ENCODE measurements at places on chromosomes 2 and 18. TPM values are rescaled to one million over a fixed set of nuclear protein-coding genes. Genes with fewer than 3 reads are reported as not detected.

DNA sequence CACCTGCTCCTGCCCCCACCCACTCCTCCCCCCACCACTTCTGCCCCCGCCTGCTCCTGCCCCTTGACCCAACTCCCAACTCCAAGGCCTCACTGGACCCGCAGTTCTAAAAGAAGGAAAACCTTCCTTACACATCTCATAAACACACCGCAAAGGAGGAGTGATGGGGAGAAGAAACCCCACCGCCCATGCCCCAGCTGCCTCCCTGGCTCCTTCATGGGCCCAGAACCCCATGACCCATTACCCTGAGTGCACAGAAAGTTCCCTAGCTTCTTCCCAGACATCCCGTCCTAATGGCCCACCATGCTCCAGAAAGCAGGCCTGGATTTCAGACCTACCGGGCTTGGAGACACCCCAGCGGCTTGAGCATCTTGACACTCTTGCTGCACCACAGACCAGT, 17.8 kb upstream of the CNDP2 start:
- H3K4me1 ChIP-seq = no peaks in the 10 kb centered on the region
- DNase-seq = no peak
- H3K36me3 ChIP-seq = no peaks in the 10 kb centered on the region
- peaks cover 3% of the 10 kb centered on the region for H3K27me3 ChIP-seq

DNA sequence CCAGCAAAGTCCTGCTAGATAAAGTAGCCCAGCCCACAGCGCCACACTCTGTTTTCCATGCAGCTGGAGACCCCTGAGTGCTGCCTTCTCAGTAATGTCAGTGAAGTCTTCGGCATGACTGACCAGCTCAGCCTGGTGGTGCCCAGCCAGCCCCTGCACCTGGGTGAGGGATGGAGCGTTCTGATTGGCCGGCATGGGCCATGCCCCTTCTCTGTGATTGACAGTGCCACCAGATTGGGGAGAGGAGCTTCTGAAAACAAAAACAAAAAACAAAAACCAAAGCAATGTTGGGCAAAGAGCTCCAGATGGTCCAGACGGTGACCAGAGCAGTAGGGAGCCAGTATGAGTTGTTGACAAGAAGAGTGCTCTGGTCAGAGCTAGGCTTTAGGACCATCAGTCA, 122.6 kb downstream of the DYSF start:
- no peaks in the 10 kb centered on the region for H3K4me1 ChIP-seq
- no peak overlapping the region for H3K27ac ChIP-seq
- no peak for DNase-seq
- H3K36me3 ChIP-seq = no peaks in the 10 kb centered on the region
- H3K27me3 ChIP-seq = no peaks in the 10 kb centered on the region

DNA sequence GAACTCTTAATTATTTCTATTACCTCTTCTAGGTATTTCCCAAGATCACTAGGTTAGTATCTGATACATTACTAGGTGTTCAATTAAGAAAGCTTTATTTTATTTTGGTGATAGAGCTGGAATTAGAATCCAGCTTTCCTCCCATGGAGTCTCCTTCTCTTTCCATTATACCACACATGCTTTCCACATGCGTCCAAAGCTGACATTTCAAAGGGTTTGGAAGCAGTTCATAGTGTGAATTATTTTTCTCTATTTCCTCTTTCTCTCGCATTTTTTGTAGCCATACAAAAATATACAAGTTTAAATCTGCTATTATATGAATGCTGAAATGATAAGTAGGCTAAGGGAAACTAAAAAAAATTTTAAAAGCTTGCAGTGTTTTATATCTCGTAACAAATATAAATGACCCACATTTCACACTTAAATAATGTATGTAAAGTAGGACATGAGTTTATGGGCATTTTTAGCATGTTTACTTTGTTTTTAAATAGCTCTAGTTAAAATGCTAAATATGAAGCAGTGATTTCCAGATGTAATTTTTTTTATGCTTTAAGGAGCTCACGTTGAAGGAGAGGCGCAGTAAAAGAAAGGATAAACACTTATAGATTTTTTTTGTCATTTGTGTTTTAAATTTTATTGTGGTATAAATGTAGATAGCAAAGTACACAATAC, 20.1 kb downstream of the ZC3H6 start:
- H3K27ac ChIP-seq = no peak overlapping the region
- no peak for DNase-seq
- H3K4me3 ChIP-seq = no peak overlapping the region
- H3K27me3 ChIP-seq = no peaks in the 10 kb centered on the region

DNA sequence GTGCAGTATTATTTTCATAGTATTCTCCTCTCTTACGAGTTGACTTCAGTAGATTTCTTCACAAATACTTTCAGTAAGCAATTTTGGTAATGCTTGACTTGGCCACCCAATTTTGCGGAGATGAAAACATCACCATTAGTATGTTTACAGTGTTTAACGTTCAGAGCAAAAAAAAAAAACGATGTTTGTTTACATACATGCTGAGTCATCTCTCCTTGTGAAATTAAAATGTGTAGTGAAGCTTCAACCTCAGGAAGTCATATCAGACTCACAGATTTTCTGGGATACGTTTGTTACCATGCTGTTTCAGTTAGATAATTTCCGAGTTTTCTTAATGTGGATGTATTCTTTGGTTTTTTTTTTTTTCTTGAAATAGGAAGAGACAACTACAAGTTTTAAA, 100.1 kb downstream of the CTNNA2 start:
- no peaks in the 10 kb centered on the region for H3K4me1 ChIP-seq
- no peaks in the 10 kb centered on the region for H3K36me3 ChIP-seq
- DNase-seq = no peak
- no peaks in the 10 kb centered on the region for H3K27me3 ChIP-seq
- no peak overlapping the region for H3K27ac ChIP-seq

The ELOA2 gene
- polyA plus RNA-seq = not detected

DNA sequence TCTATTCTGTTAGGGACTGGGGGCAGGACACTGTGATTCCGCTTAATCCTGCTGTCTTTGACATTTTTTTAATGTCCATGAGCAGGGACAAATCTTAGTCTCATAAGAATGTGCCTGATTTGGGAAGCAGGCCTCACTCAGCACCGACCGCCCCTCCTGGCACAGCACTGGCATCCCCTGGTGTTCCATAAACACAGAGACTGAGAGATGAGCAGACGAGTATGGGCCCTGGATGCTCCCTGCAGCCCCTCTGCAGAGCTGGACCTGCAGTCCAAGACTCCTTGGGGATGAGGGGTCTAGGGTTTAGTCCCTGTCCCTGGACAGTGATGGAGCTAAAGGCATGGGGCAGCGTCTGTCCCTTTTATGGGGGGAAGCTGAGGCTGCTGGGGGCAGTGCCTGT, 81.6 kb downstream of the NDUFA10 start:
- no peak for DNase-seq
- H3K36me3 ChIP-seq = no peaks in the 10 kb centered on the region
- H3K27ac ChIP-seq = no peak overlapping the region
- peaks cover 14% of the 10 kb centered on the region for H3K4me1 ChIP-seq
- no peak overlapping the region for H3K4me3 ChIP-seq

DNA sequence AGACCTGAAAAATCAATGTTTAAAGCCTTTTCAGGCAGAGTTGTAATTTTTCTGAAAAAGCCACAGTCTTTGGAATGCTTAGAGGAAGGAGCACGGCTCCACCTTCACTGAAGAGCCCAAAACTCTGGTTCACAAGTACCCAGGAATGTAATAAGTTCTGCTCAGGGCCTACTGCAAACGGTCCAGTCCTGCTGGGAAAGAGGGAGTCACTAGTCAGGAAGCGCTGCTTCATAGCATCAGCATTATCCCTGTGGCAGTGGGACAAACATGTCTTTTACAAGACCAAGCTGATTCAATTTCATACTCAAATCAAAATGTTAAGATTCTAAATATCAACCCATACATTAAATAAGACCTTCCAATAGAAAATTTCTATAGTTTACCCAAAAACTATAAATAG, 152.9 kb upstream of the PGAP1 start:
- no peaks in the 10 kb centered on the region for H3K27me3 ChIP-seq
- peaks cover 98% of the 10 kb centered on the region for H3K36me3 ChIP-seq
- no peak for DNase-seq
- no peaks in the 10 kb centered on the region for H3K4me1 ChIP-seq
- no peak overlapping the region for H3K4me3 ChIP-seq

DNA sequence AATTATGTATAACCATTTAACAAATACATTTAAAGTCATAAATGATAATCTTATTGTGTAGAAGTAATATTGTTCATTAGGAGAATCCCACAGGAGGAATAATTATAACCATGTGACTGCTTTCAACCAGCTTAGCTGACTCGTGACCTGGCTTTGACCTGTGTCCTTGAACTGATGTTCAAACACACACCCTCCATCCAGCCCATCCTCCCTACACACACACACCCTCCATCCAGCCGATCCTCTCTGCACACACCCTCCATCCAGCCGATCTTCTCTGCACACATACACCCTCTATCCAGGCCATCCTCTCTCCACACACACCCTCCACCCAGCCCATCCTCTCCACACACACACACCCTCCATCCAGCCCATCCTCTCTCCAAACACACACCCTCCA, 83.5 kb downstream of the EIPR1 start:
- no peaks in the 10 kb centered on the region for H3K27me3 ChIP-seq
- H3K27ac ChIP-seq = no peak overlapping the region
- DNase-seq = no peak

The CPO gene
- not detected for polyA plus RNA-seq

All from CD4-positive, CD25-positive, alpha-beta regulatory T cell (primary cell).